ENCODE measurements at places on chromosomes 6 and 20.
A peak's percentile ranks its signal among the peaks of the same experiment; 100 is the strongest.

- DNase-seq: no peak
Measured at GRCh38 chr20:2162823-2163166, 61.2 kb downstream of the STK35 start.

DNA sequence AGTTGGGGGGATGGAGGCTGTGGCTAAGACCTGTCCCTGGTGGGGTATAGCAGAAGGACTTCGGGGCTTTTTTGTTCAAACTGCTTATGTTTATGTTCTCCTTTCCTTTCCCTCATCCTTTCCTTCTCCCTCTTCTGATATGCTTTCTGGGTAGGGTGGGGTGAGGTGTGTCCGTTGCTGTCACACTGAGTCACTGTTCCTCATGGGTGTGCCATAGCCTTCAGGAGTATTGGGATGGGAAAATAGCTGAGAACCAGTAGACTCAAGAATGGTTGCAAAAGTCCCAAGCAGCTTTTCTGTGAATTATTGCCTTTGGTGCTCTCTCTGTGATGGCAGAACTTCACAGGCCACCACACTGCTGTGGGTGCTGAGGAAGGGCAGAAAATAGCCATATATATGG, 39.6 kb downstream of the TPD52L1 start:
- no peak for DNase-seq

DNA sequence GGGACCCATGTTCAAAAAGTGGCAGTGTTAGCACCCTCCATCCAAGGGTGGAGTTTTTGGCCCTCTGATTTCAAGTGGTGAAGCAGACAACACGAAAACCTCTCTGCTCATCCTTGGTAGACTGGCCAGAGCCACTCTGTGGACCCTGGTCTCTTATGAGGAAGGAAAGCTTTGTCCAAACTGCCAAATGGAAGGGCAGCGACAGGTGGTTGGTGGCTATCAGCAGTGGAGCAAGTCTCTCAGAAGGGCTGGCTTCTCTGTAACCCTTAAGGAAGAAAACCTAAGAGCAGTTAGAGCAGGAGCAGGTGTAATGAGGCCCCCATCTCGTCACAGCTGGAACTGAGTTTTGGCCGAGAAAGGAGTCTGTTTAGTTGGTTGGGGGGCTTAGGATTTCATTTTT, 155.8 kb downstream of the SLC16A10 start:
- no peak for DNase-seq

DNA sequence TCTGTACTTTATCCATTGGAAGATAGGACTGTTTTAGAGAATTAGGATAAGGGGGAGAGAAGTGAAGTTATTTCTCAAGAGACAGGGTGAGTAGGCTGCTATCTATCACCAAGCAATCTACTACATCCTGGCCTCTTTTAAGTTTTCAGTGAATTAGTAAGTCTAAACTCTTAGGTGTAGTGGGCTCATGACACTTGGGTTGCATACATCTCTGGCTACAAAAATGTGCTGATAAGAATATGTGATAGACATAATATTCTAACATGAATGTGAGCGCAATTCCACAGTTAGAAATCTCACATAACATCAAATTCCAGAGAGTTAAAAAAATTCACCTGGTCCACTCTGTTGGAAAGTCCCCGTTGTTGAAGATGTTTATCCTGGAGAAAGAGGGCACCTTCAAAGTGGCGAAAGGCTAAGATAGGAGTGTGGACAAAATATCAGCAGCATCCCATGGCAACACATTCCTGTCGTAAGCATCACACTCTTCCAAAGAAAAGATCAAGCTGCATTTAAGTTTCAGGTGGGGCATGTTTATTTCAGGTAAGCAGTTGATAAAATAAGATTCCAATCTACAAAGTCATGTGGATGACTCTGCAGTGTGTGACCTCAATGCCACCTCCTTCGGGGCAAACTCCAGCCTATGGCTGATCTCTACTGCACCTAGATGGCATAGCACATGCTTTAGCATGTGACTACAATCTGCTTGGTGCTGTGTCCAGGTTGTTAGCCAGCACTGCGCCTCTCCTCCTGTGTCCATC, 111.7 kb upstream of the NEDD9 start:
- DNase-seq: no peak

- no peak for DNase-seq
Measured at GRCh38 chr20:36523341-36523740, 18.0 kb upstream of the MYL9 start.

GRCh38 chr6:89977808-89978748, 83.8 kb downstream of the GJA10 start:
- peak; percentile 69 for DNase-seq

GRCh38 chr6:38056361-38056760, 236.8 kb downstream of the ZFAND3 start:
- no peak for DNase-seq

- no peak for DNase-seq
Measured at GRCh38 chr6:119022796-119023195, 55.7 kb downstream of the FAM184A start.

DNA sequence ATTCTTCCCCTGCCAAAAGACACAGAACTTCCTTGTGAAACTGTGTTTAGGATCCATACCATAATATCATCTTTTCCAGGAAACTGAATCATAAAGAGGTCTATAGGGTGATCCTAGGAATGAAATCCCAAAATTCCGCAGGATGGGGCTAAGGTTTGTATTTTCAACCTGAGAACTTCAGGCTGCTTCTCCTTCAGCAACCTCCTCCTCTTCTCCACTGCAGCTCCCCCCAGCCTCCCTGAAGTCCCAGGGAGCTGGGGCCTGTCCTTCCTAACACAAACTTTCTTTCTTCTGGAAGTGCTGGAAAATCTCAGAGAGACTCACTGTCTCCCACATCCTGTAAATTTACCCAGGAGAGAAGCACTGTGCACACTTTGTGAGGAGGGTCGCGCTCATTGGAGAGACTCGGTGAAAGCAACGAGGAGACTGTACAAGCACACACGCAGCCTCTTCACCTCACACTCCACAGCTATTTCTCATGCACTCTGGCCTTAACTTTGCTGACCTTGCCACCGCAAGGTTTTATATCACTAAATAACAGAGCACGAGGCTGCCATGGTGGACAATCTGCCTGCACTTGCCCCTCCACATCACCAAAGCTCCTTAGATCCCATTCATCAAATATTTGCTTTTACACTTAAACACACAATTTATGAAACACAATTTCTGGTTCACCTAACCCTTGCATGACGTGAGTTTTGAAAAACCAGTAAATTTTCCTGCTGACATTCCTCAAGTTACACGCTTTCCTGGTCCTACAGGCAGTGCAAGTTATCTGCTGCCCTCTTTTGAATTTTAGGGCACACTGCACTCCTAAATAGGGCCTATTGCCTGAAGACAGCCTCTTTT, 14.3 kb downstream of the ID4 start:
- DNase-seq: peak; percentile 59

GRCh38 chr20:4574356-4574690, 147.4 kb upstream of the PRND start:
- no peak for DNase-seq

DNA sequence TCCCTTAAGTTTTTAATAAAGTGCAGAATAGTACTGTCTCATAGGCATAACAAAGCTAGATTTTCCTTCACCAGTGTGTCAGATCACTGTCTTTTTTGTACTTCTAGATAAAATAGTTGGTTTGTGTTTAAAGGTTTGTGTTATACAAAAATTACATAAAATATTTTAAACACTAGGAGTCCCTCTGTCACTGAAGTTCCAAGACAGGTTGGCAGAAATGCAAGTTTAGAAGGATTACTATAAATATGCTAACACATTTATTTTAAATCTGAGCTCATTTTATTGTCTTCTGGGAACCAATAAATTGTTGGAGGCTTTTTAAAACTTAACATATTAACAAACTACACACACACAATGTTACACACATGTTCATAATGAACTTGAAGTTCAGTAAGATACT, 30.8 kb upstream of the RUNX2 start:
- DNase-seq: no peak

DNA sequence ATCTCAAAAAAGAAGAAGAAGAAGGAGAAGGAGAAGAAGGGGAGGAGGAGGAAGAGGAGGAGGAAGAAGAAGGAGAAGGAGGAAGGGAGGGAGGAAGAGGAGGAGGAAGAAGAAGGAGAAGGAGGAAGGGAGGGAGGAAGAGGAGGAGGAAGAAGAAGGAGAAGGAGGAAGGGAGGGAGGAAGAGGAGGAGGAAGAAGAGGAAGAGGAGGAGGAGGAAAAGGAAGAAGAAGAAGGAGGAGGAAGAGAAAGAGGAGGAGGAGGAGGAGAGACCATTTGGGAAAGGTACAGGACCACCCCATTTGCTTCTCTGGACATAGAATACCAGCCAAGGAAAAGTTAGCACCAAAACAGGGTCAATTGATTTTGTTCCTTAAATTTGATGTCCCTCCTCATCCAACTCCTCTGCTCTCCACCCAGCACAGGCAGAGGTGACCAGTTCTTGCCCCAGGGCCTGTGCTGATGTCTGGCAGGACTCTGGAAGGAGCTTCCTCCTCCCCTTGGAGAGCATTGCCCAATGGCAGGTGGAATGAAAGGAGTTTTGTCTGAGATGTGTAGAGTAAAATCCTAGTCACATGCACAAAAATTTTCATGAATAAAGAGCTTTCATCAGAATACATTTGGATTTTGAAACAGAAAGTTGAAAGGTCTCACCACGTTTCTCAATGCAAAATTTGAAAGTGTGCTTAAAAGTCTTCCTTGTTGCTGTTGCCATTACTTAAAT, 182.9 kb downstream of the LY86 start:
- DNase-seq: no peak
